ENCODE measurements at places on chromosomes 13 and 19.

- DNase-seq, result peak; percentile 25
Observed at GRCh38 chr13:20192836-20193161, at the start of gene GJB2. TSS of gene GJB2 (minus strand) at chr13:20192938. CDS start at chr13:20189581, 3,357 bp downstream.

GRCh38 chr13:35706281-35706680 is 229.8 kb upstream of the MAB21L1 start:
- no peak for DNase-seq

GRCh38 chr13:97212601-97213040 is 9.5 kb upstream of the MBNL2 start:
- no peak for DNase-seq

DNA sequence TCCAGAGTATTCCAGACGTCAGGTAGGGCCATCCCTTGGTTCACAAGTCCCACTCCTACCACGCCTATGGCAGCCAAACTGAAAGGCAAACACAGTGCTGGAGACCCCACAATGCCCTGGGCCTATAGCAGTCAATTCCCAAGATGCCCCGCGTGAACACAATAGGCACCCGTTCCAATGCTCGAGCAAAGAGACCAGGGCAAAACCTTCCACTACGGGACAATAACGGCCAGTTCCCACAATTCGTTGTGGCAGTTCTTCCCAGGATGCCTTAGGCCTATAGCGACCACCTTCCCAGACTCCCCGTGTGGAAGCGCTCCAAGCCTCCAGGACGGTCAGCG is 538 bp downstream of the ZNF428 start:
- DNase-seq, result peak; percentile 82

DNA sequence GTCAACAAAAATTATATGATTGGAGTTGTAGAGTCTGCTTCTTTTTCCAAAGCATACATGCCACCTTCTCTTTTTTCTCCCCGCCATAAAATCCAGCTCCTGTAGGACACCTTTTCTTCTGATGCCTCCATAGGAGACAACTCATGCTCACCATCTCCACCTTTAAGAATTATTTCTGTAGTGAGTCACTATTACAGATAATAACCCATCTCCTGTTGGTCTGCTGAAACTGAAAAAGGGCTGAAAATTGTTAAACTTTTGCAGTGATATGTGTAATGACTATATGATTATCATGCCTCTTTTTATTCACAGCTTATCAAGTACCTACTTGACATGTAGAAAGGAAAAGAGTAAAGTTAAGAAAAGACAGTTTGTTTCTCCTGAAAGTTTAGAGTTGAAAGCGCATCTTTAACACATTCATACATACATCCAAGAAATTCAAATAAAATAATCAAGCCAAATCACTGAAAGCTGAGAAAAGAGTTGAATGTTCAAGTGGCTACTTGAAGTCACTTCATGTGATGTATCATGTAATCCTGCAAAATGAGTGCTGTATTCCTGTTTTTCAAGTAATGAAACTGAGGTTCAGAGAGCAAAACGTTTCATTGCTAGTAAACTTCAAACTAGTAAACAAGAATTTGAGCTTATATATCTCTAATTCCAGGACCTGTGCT is 35.5 kb upstream of the LPAR6 start:
- no peak for DNase-seq

DNA sequence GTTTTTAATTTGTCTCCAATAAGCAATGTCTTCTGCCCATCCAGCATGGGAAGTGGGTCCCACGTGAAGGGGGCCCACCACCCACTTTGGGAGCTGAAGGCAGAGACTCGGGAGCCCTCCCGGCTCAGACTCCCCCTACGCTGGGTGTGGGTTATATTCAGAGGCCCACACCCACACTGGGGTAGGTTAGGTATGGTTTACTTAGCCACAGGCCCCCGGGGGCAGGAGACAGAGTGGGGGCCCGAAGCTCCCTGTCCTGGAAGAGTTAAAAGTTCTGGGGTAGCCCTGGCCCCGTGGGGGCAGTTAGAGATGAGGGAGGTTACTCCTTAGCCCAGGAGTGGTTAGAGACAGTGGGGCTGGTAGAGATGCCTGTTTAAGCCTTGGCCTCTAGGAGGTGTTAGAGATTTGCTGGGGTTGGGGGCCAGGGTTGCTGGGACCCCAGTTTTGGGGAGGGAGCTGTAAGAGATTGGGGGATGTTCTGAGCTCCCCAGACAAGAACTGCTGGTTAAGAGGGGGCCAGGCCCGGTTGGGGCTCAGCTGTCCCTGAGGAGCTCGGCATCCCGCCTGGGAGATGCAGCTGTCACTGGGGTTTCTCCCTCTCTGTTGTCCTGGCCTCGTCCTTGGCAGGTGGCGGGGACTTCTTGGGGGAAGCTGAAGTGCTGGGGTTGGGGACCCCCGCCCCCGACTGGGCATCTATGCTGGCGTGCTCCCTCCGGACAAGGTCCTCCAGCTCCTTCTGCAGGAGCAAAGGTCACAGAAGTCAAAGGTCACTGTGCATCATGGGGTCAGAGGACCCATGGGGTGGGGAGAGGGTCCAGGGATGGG is 712 bp upstream of the RINL start:
- DNase-seq, result no peak

DNA sequence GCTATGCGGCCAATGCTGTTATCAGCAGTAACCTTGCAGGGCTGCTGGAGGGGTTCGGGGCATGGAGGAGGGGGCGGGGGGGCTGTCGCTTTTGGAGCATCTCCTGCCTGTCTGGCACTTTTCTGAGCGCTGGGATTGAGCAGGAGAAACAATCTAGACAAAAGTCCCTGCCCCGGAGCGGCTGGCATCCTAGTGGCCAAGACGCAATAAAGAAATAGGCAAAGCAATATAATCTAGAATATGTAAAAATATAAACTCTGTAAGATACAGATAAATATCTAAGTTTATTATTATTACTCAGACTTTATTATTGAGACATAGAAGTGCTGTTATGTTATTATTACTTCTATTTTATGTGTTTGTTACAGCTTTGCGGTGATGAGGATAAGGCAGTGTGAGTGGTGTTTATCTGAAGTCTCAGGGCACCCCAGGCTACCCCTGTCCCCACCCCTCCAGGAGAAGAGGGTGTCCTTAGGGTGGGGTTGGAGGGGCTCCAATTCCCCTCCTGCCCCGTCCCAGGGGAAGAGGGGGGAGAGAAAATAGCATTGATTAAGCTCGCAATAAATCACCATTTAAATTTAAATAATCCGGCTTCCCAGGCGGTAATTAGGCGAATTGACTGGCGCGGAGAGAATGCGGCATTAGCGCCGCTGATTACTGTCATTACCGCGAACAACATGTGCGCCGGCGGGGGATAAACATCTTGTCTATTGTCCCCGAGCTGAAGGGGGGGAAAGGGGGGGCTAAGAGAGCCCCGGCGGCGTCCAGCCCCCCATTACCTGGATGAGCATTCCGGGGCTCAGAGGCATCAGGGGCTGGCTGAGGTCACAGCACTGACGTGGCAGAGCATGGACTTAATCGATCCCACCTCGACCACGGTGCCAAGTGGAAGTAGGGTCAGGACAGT is 3.2 kb downstream of the NPAS1 start:
- no peak for DNase-seq

GRCh38 chr13:61162636-61163035 is 253.0 kb downstream of the PCDH20 start:
- DNase-seq, result no peak

DNA sequence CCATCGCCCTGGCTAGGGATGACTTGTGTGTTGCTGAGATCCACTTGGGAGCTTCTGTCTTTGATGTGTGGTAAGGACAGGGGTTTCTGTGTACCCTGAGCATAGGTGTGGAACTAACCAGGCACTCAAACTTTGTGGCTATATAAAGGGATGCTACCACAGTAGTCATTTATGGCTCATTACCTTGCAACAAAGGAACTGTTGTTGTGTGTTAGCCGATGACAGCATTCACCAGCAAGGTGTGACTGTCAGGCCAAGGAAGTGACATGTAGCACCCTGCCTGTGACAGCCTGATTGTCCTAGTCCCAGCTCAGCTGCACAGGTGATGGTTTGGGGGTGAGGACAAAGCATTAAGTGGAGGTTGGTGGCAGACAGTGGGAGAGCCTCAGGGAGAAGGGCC is 73.6 kb downstream of the COG3 start:
- no peak for DNase-seq

All from DND-41 (cell line).